ENCODE measurements at places on chromosomes 6 and 20.

DNA sequence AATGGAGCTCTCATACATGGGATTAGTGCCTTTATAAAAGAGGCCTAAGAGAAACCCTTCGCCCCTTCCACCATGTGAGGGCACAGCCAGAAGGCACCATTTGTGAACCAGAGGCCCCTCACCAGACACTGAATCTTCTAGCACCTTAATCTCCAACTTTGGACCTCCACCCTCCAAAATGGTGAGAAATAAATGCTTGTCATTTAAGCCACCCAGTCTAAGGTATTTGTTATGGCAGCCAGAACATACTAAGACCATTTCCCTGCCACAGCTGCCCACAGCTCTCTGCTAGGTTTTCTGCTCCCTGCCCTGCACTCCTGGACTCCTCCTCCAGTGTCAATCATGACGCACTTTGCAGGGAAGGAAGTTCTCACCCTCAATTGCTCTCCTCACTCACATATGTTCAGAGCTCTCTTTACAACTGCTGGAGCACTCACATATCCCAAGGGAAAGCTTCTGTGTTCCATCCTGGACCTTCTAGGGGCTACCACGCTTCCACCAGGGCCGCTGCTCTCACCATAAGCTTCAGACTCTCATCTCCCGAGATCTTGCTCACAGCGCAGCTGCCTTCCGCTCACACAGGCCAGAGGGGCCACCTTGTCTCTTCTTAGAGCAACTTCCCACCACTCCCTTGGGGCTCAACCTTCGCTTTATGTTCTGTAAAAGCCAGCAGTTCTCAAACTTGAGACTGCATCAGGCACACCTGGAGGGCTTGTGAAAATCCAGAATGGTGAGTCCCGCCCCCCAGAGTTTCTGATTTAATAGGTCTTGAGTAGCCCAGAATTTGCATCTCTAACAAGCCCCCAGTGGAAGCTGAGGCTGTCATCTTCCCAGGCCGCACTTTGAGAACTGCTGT is 1.6 kb upstream of the LY86 start:
- DNase-seq: no peak

- DNase-seq: no peak
Measured at GRCh38 chr6:34696189-34696738, 303 bp downstream of the ILRUN start.

- no peak for DNase-seq
Measured at GRCh38 chr6:72720464-72720863, 98.6 kb downstream of the KCNQ5 start.

- DNase-seq: peak; percentile 19
Measured at GRCh38 chr6:118679327-118679901, 28.0 kb upstream of the CEP85L start.

DNA sequence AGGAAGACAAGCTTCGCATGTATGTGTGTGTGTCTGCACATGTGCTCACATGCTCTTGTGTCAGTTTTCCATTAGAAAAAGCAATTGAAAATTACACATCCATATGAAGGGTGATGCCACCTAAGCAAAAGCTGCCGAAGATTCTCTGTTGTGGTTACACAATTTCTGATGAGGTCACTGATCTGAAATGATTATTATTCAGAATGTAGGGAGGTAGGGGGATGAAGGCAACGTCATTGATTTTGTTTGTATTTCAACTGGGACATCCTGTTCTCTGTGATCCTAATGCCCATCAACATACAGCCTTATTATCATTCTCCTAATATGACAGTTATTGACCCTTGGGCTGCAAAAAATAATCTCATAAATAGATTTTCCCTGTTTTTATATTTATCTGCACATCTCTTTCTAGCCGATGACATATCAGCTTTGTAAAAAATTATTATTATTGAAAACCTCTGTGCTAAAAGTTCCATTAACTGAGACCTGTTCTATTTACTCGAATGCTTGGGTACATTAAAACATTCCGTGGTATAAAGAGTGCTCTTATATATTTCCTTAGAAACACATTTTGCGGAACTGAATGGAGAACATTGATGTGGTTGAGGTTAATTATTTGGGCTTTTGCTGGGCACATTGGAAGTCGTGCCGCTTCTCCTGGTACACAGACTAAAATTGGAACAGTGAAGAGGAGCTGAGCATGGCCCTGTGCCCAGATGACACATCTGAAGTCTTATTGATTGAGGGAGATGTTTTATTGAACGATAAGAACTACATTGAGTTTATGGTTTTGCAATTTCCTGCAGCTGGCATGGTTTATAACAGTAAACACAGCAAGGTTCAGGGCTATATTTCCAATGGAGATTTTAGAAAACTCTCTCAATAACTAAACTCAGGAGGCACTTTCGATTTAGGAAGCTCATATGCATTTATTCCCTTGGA is 51.3 kb downstream of the ZNF831 start:
- no peak for DNase-seq

DNA sequence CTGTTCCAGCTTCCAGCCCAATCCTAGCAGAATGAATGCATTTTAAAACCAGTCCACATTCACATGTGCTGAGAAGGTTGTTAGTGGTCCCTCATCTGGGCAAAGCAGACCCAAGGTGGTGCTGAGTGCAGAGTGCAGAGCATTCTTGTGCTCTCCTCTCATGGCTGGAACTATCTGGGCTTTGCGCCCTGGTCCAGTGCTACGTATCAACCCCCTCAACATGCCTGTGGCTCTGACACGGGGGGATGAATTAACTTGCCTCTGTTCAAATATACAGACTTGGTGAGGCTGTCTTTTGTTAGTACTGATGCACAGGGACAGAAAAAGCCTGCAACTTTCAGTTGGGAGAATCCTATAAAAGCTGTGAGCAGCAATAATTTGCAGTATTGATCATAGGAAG is 42.5 kb downstream of the PANK2 start:
- DNase-seq: no peak

- no peak for DNase-seq
Measured at GRCh38 chr20:9136114-9136513, 67.2 kb downstream of the PLCB4 start.

GRCh38 chr6:157209865-157210530 is 113.3 kb downstream of the TMEM242 start:
- no peak for DNase-seq

DNA sequence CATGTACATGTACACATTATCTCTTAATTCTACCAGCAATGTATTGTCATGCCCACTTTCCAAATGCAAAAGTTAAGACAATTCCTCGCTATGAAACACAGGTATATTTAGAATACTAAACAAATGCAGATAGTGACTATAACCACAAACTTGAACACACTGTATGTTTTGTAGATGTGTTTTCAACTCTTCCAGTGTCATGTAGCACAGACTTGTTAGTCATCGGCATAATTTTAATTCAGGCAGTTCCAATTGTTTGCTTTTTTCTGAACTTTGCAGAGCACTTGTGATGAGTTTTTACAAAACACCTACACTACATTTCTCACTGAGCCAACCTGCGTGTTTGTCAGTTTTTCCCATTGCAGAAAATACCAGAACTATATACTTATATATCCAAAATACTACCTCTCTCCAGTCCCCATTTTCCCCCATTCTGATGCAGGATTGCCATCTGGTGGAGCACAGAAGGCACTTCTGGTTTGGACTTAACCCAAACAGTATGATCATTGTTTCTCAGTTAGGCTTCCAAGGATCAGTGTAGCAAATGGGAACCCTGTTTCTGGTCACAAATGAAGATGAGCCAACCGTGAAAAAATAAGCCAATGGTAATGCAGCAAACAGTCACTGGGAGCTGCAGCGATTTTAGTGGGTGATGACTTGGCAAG is 143.4 kb downstream of the ADGRB3 start:
- no peak for DNase-seq

DNA sequence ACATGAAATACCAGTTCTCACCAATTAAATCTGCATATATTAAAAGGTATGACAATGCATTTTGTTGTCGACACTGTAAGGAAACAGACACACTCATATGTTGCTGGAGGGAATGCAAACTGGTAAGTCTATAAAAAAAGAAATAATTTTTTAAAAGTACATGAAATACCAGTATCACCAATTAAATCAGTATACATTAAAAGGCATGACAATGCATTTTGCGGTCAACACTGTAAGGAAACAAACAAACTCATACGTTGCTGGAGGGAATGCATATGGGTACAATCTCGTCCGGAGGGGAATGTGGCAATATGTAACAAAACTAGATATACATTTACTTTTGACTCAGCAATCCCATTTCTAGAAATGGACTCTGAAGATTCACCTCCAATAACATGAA is 6.5 kb downstream of the ZNF322 start:
- DNase-seq: no peak

- DNase-seq: no peak
Measured at GRCh38 chr6:105894556-105894955, 191.6 kb upstream of the PRDM1 start.

GRCh38 chr6:47047479-47048407 is 5.6 kb upstream of the ADGRF1 start:
- peak; percentile 53 for DNase-seq

DNA sequence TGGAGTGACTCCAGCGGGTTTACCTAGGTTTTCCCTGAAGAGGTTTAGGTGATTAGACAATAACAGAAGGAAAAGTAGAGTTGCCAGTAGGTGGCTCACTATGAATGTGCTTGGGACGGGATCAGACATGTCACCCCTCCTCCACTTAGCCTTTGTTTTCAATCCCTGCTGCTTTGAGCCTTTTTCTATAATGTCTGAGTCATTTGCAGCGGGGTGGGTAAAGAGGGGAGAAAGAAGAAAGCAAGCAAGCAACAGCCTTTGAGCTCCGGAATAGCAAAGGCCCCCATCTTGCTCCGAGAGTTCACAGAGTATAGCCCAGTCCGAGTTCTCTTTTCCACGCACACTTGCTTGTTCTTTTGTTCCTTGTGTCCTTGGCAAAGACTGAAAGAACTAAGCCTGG is 129.1 kb downstream of the PACRG start:
- DNase-seq: peak; percentile 27

DNA sequence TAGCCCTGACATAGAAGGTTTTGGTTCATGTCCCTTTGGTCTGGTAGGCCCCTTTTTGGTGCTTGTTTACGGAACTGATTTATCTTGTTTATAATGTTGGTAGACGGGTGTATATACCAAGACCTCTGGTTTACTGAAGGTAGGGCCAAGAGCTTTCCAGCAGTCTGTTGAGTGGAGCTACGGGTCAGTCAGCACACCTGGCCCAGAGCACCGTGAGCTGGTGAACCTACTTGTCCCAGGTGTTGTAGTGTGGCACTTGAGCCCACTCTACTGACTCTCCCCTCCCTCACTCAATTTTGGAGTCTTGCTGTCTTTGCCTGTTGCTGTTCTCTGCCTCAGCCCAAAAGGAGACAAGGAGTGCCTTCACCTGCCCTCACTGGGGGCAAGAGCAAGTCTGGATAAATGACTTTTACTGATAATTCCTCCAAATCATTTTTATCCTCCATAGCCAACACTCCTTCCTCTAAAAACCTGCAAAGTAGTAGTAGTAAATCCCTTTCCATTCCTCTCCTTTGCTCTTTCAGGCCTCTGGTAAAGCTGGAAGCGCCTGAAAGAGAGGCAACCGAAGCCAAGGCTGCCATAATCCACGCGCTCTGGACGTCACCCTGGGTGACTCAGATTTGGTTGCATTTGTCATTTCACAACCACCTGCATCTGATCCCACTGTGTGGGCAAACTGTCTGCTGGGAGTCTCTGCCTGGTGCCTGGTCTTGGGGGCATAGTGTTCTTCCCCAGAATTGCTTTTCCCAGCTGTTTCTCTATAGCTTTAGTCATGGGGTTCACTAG is 22.2 kb downstream of the RREB1 start:
- no peak for DNase-seq

GRCh38 chr6:90859612-90860011 is 272.7 kb upstream of the MAP3K7 start:
- no peak for DNase-seq

DNA sequence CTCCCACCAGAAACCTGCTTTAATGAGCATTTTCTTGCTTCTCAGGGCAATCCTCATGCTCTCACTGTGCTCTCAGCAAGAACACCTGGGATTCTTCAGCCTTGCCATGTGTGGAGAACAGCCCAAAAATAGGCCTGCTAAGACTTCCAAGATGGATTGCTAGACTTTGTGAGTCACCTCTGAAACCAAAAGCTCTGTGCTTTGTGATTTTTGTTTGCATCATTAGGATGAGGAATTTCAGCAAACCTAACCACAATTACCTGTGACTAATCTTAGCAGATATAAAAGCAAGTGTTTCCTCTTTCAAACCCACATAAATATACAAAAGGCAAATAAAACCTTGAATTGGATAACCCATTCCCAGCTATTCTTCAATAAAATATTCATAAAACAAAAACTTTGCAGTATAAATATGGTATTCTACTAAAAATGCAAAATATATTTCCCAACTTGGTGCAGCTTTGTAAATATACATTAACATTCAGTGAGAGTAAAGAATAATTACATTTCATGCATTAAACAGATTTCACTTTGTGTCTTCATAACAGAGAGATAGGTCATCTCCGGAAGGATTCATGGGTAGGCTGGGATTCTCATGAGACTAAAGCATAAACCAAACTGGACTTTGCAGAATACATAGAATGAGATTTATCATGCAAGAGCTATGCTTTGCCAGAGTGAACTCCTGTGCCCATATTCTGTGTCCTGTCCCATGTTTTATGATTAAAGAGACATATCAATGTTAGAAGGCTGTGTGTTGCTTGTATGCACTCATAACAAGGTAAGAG is 33.5 kb downstream of the TPBG start:
- peak; percentile 89 for DNase-seq

- no peak for DNase-seq
Measured at GRCh38 chr20:7094438-7094997, 327.0 kb downstream of the BMP2 start.

- no peak for DNase-seq
Measured at GRCh38 chr6:155409391-155409790, 46.2 kb downstream of the NOX3 start.

DNA sequence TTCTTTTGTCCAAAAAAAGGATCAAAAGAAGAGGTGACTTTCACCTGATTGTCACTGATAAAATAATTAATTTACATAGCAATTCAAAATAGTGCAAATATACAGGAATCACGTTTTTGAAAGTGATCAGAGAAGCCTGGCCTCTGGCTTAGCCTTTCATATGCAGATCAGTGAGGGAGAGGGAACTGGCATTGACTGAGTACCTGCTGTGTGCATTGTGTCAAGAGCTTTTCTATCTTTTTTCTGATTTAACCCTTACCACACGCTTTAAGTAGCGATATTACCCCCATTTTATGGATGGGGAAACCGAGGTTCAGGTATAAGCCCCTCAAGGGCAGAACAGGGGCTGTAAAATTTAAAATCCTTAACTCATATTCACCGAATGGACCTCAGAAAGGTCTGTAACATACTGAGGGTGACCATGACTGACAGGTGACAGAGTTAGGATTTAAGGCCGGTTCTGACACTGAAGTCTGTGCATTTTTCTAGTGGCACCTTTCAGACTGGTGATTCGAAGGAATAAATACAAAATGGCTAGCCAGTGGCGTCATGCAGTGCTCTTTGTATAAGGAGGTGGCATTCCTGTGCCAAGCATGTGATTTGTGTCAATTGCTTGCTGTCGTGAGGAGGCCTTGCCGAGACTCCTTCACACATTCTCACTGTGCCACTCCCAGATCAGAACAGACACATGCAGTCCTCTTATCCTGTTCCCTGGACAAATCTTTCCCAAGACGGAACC is 310.2 kb downstream of the TSHZ2 start:
- no peak for DNase-seq
